Left renal pelvis (tissue), 4 donors: ENCODE measurements at places on chromosomes 3 and 15.

DNA sequence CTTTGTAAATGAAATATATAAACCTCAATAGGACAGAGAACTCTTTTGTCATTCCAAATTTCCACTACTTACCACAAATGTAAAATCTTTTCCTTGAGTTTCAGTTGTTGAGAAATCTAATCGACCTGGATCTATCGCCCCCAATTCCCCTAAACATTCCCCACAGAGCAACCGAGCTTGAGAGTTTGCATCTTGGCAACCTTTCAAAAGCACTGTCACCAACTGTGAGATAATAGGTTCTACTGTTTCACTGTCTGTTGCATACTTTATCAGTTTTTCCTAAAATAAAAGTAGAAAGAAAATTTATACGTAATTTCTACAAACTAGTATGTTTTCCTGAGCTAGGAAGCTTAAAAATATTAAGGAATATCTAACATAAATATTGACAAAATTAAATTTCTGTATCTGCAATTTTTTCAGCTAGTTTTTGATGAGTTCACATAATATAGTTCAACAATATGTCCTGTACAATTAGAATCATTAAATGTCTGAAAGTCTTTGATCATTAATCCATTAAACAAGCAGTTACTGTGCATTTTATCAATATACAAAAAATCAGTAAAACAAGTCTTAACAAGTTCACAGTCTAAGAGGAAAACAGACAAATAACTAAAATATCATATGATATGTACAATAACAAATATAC is 54.5 kb downstream of the ATR start:
- no peak for DNase-seq

DNA sequence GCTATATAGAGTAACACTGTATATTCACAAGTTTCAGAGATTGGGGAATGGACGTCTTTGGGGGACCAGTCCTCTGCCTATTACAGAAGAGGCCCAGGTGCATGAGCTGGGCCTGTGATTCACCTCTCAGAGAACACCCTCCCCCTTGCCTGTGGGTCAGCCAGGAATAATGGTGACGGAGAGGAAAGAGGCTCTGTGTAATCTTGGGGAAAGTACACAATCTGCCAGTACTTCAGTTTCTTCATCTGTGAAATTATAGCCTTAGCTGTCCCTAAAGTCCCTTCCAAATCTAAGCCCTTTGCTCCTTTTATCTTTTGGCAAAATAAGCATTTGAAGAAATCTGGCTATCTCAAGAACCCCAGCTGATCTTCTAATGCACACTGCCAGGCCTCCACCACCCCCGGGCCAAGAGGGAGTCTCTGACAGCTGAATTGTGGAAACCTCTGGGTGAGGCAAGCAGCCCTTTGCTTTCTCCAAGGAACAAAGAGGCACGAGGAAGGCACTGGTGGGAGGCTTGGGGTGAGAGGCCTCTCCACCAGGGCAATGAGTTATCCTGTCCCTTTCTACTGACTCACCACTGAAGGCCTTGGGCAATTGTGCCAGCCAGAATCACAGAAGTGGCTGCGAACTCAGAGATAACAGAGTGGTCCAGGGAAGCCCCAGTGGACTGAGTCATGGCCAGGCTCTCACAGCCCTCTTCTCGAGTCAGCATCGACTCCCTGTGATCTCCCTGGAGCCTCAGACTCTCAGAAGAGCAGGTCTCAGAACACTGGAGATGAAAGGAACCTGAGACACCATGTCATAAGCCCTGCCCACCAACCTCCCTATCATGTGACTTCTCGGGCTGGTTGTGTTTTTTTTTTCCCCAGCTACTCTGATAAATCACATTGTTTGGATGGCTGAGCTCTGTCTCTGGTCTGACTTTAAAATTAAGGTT is 31.8 kb downstream of the CCNL1 start:
- DNase-seq: no peak

- peak; percentile 49 for DNase-seq
Measured at GRCh38 chr15:62254137-62254934, 89.3 kb upstream of the C2CD4B start.

DNA sequence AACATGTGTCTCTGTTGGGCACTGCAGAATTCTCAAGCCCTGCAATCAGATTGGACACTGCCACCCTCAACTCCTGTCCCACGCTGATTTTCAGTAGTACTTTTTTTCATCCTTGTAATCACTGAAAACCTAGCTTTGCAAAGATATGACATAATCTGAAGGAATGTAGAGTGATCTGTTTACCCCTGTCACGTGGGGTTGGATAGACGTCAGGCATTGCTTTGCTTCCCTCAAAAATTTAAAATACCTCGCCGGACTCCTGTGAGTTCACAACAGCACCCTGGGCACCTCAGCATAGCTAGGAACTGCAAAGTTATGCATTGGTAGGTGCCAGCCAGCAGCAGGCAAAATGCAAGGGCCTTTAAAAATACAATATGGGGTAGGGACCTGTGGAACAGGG is 71.1 kb upstream of the OXTR start:
- no peak for DNase-seq

GRCh38 chr15:68412218-68412617 is 19.7 kb downstream of the ITGA11 start:
- DNase-seq: no peak

- DNase-seq: no peak
Measured at GRCh38 chr3:190060192-190060775, 60.4 kb downstream of the P3H2 start.

DNA sequence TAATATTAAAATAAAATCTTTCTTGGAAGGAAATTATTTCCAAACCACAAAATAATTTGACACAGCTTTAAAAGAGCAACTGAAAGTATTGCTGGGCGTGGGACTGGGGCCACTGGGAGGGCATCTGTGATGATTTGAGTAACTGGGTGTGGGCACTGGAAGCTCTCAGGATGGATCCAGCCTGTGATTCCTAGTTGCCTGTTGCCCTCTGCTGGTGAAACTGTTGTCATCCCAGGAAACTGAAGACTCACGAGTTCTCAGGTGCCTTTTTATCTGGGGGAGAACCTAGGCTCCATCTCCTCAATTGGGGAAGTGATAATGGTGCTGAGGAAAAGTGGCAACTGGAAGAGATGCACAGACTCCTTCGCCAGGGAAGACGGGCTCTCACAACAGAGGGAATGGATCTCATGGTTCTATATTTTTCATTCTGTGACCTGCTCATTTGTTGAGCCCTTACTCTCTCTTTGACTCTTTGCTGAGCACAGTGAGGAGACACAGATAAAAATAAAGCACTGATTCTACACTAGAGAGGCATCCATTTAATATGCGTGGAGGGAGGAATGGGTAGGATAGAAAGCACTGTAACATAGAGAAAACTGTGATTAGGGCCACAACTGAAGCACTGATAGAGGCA is 61.6 kb downstream of the TPRG1 start:
- peak; percentile 46 for DNase-seq

- no peak for DNase-seq
Measured at GRCh38 chr3:71547249-71548198, 36.0 kb downstream of the FOXP1 start.

DNA sequence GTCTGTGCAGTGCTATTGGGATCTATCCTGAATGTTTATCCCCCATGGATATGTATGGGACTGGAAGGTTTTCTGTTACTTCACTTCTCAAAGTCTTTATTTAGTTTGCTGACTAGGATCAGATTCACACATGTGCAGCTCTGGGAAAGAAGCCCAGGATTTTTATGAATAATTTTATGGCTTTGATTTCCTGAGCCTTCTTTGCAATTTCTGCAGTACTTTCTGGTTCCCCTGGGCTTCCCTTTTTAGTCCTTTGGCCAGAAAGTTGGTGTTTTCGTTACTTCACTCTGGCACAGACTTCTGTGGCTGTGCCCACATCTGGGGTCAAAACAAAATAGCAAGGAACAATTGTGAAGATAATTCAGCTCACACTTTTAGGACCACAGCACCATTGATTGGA is 721.0 kb downstream of the OTOL1 start:
- no peak for DNase-seq

DNA sequence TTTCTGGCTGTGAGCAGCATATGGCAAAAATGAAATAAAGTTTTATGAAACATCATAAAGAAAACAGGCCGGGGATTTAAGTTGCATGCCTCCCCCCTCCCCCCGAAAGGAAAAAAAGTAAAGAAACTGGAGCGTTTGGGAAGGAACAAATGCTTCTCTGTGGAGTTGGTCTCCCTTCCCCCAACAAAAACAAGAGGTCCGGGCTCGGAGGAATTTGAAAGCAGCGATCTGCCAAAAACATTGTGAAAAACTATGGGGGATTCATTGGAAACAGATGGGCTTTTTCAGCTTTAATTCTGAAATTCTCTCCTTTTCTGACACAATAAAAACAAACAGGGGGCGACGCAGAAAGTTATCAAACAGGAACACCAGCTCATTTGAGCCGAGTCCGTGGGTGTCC is 17.0 kb downstream of the RGMA start:
- DNase-seq: no peak

DNA sequence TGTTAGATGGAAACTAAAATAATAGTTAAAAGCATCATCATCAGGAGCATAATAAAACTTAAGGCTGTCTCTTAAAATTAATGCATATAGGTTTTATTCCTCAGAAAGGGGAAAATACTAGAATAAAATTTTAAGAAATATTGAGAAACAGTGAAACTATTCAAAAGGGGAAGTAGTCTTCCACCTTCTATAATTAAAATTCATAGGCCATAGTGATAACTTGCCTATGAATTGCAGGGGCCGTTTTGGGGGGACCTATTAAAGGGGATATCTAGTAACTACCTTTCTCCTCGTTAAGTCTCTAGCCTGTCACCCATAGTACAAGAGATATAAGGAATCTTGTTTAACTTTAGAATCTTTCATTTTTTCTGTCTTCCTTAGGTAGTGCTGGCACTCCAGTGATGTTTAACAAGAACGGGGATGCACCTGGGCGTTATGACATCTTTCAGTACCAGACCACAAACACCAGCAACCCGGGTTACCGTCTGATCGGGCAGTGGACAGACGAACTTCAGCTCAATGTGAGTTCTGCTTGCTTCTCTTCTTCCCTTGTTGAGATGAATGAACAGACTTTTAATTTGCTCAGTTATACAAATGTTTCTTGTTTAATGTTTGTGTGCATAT is 600.4 kb downstream of the GRM7 start:
- no peak for DNase-seq

GRCh38 chr15:82133251-82133650 is 87.4 kb upstream of the MEX3B start:
- DNase-seq: no peak

- DNase-seq: no peak
Measured at GRCh38 chr3:141000686-141001085, 50.5 kb upstream of the SPSB4 start.

GRCh38 chr3:122299215-122299614 is 25.8 kb upstream of the CSTA start:
- no peak for DNase-seq

GRCh38 chr3:104648823-104649222 is 717.9 kb upstream of the ALCAM start:
- DNase-seq: no peak

- DNase-seq: no peak
Measured at GRCh38 chr3:141600331-141600730, 113.5 kb downstream of the RASA2 start.

DNA sequence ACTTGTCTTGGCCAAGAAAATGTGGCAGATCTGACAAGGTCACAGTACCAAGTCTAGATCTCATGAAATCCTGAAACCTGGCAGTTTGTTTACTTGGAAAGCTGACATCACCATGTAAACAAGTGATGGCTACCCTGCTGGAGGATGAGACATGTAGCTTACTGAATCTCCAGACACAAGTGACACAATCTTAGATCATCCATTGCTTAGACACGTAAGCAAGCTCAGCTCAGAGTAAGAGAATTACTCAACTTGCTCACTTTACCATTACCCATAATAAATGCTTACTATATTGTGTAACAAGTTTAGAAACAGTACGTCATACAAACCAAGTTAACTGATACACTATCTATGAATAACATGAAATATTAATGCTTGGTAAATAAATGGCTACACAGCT is 263.8 kb downstream of the TBC1D5 start:
- no peak for DNase-seq

DNA sequence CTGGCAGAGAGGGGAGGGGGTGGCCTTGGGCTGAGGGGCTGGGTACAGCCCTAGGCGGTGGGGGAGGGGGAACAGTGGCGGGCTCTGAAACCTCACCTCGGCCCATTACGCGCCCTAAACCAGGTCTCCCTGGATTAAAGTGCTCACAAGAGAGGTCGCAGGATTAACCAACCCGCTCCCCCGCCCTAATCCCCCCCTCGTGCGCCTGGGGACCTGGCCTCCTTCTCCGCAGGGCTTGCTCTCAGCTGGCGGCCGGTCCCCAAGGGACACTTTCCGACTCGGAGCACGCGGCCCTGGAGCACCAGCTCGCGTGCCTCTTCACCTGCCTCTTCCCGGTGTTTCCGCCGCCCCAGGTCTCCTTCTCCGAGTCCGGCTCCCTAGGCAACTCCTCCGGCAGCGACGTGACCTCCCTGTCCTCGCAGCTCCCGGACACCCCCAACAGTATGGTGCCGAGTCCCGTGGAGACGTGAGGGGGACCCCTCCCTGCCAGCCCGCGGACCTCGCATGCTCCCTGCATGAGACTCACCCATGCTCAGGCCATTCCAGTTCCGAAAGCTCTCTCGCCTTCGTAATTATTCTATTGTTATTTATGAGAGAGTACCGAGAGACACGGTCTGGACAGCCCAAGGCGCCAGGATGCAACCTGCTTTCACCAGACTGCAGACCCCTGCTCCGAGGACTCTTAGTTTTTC is 4.9 kb downstream of the ISL2 start:
- DNase-seq: no peak

DNA sequence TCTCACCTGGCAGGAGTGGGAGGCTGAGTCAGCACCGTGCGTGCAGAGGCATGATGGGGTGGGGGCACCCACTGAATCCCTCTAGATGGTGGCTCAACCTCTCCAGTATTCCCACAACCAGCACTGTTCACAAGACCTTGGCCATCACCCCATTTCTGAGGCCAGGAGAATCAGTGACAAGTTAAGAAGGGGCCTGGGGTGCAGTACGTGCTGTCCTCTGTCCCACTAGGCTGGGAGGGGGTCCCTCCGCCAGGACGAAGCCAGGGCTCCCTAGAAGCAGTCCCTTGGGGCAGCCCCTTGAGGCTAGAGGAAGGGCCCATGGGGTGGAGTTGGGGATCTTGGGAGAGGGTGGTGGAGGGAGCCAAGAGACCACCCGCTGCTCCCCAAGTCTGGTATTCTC is 4.8 kb downstream of the MYL3 start:
- no peak for DNase-seq

DNA sequence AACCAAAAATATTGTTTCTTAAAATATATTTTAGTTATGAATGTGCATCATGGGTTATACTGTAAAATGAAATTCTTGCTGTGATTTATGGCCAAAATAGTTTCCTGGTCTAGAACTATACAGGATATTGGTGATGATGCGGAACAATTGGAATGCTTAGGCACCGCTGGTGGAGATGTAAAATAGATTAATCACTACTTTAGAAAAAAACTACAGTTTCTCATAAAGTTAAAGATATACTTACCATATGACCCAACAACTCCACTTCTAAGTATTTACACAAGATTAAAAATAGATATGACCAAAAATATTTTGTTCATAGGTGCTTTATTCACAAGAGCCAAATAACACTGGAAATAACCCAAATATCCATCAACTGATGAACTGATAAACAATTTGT is 126.7 kb downstream of the TUSC7 start:
- DNase-seq: no peak

GRCh38 chr3:149792452-149793270 is at the start of gene ANKUB1:
Gene ANKUB1, minus strand, starts transcription at chr3:149792554. Its CDS starts 188 bp downstream, at chr3:149792366.
- DNase-seq: no peak

- no peak for DNase-seq
Measured at GRCh38 chr3:186532598-186533072, 11.5 kb downstream of the CRYGS start.

GRCh38 chr15:63070681-63071129 is 28.2 kb downstream of the TPM1 start:
- no peak for DNase-seq

- DNase-seq: no peak
Measured at GRCh38 chr15:97745481-97746071, 214.9 kb upstream of the ARRDC4 start.
